ENCODE measurements at places on chromosomes 1 and 21.

GRCh38 chr1:2229911-2230731 lies 2.0 kb downstream of the SKI start:
- no peak for DNase-seq

GRCh38 chr1:166785987-166786386 lies 53.3 kb upstream of the POGK start:
- no peak for DNase-seq

DNA sequence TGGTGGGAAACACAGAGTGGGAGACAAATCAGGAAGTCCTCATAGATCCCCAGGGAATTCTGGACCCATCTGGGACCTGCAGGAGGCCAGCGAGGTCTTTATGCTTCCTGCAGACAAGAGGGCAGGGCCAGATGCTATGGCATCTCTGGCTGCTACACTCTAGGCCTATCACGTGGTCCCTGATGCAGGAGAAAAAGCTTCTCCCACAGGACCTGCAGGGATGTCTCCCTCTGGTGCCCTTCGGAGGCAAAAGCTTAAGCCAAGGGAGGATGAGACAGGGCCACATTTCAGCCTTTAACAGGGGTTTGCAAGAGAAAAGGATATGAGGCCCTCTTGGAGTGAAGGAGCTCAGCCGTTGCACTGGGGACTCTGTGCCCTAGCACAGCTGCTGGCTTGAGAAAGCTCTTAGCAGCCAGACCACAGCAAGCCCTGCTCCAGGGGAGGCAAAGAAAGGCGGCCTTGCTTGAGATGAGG lies 243.0 kb downstream of the C1orf94 start:
- DNase-seq, result no peak

DNA sequence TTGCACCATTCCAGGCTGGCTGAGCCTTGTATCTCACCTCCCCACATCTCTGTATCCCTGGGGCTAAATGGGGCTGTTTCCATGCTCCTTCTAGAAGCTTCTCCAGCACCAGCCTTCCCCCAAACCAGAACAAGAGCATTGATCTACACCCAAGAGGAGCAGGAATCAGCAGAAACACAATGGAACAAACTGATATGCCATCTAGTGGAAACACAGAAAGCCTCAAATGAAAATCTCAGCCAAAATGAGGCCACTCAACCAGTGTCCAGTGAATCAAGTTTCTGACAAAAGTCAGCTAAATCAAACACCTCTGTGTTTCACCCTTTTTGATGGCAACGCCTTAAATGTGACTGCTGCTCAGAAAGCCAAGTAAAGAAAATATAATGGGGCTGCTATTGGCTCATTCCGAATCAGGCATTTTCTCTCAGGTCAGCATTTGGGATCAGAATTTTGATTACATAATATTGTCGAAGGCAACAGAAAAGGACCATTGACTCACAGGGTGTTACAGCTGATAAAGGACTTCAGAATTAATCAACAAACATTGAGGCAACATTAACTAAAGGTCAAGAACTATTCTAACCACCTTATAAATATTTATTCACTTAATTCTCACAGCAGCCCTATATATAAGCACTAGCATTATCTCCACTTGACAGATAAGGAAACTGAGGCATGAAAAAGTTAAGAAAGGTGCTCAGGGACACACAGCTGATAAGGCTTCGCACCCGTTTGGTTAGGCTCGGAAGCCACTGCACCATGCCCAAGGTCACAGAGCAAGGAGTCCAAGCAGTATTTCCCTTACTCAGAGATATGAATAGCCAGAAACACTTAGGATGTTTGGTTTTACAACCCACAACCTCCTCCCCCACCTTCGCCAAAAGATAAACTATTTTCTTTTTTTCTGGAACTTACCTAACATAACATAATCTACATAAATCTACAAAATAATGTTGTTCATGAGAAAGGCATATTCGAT lies 85.8 kb upstream of the KCNJ15 start:
- DNase-seq, result no peak

DNA sequence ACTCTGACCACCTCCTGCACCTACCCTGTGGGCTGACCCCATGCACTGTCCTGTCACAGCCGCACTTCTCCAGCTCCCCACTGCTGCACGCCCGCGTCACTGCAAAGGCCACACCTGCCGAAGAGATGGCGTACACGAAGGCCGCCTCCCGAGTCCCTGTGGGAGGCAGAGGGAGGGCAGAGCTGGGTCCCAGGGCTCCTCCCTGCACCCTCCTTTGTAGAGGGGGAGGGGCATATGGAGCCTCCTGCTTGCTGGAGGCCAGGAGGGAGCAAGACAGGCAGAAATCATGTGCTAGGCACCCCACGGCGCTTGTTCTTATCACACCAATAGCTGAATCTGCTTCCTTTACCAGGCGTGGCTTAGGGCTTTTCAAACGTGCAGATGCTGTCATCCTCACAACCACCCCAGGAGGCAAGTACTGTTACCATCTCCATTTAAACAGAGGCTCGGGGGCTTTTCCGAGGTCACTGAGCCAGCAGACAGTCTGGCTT lies 21.4 kb downstream of the WNT4 start:
- DNase-seq, result no peak

DNA sequence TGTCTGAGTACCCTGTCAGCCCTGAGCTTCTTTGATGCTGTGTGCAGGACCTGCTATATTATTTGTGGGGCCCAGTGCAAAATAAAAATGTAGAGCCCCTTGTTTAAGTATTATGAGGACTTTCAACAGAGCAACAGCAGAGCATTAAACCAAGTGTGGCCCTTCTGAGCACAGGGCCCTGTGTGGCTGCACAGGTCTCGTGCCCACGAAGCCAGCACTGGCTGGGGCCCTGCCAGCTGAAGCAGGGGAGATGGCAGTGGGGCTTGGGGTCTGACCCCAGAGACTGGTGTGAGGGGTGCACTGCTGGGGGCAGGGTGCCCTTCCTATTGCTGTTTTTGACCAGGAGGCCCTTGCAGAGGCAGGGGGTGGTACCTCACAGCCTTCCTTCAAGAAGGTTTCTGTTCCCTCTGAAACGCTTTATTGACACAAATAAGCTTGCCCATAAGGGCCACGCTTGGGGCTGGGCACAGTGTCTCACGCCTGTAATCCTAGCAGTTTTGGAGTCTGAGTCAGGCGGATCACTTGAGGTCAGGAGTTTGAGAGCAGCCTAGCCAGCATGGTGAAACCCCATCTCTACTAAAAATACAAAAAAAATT lies 2.2 kb upstream of the SEMA4A start:
- no peak for DNase-seq

DNA sequence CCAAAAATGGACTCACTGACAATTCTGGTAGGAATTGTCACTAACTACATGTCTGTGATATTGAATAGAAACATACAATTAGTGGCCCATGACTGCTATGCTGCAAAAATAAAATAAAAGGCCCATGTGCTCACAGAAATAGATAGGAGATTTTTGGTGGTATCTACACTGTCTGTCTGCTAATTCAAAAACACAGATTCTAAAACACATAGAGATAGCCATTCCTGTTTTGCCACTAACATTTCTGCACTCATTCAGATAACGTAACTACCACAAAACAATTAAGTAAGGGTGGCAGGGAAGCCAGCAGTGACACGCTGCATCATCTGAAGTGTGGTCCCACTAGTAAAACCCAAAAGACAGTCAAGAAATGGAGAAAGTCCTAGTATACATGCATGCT lies 202.2 kb upstream of the NFIA start:
- DNase-seq, result no peak

DNA sequence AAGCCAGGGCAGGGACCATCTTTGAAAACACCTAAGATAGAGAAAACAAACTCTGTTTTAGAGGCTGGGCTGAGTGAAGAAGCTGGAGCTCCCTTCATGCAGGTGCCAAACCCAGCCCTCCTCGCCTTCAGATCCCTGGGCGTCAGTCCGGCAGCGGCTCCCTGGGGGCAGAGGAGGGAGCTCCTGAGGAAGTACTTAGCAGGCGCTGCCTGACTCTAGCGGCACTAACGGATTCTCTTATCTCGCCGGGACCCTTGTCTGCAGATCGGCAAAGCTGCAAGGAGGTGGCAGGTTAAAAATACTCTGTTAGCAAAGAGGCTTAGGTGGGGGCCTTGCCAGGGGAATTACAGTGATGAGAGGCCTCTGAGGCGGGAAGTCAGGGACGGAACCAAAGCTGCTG lies 79.6 kb downstream of the PLXNA2 start:
- no peak for DNase-seq

GRCh38 chr21:44534688-44535087 lies 5.3 kb downstream of the KRTAP10-1 start:
- DNase-seq, result no peak

Data from cortex of kidney (tissue), 1 donor.